ENCODE measurements at places on chromosomes 12 and 14.
A peak's percentile ranks its signal among the peaks of the same experiment; 100 is the strongest.

DNA sequence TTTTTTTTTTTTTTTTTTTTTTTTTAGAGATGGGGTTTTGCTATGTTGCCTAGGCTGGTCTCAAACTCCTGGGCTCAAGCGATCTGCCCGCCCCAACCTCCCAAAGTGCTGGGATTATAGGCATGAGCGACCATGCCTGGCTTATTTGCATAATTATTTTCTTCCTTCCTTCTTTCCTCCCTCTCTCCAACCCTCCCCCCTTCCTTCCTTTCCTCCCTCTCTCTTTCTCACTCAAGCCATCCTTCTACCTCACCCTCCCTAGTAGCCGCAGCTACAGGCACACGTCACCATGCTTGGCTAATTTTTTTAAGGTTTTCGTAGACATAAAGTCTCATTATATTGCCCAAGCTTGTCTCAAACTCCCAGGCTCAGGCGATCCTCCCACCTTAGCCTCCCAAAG lies 83.8 kb downstream of the PEBP1 start:
- DNase-seq: no peak

DNA sequence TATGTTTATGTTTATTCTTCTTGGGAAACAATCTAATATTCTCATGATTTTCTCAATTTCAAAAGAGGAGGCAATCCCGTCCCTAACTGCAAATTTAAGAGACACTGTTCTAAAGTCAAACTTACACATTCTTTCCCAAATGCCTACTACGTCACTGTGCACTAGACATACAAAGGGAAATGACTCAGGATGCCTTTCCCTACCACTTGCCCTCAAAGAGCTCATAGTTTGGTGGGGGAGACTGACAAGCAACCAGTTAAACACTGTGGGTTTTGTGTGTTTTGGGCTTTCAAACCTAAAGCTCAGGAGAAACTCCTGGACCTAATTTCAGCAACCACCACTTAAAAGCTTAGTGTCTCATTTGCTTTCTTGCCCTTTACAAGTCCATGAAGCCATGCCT lies 58.4 kb downstream of the ATP2B1 start:
- no peak for DNase-seq

- DNase-seq: no peak
These were observed at the start of gene STRN3 for GRCh38 chr14:31026077-31026449. TSS of gene STRN3 (minus strand) at chr14:31026379. CDS start at chr14:31026185, 194 bp downstream.

GRCh38 chr14:105700622-105701288 lies 174.4 kb downstream of the TMEM121 start:
- DNase-seq: no peak

DNA sequence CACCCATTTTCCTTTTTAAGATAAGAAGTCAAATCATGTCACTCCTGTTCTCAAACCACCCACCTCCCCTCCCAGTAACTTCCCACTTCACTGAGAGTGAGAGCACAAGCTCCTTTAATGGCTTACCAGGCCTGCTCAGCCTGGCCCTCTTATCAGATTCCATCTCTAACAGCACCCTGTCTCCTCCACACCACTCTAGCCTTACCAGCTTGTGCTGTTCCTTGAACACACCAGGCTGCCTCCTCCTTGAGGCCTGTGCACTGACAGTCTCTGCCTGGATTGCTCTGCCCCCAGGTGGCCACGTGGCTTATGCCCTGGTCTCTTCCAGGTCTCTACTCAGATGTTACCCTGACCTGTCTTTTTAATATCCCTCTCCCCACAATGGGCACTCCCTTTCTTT lies 40.1 kb upstream of the EVL start:
- peak; percentile 75 for DNase-seq

Data from Peyer's patch (tissue), 4 donors.